Activated naive CD4-positive, alpha-beta T cell (primary cell): ENCODE measurements at places on chromosomes 6 and 20.

DNA sequence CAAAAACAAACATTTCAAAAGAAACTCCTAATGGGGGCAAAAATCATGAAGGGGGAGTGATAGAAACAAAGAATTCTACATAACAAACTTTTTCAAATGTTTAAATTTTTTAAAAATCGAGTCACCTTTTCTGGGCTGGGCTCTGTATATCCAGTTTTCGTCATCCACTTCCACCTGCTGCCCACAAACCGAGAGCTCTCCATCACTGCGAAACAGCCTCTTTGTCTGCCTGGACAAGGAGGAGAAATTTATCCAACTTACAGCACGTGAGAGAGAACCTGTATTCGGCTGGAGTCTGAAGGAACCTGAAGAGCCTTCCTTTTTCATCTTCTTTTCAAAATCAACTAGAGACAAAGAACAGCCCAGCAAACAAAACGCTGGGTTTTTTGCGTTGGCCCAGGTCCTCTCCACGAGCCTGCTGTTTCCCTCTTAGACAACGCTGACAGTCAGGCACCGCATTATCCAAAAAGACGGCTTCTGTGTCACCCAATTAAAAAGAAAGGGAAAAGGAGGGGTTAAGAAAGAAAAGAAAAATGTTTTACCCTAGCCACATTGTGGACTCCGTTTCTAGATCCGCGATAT is 72.4 kb upstream of the NHSL1 start:
- no peak for DNase-seq

- DNase-seq = no peak
Measured at GRCh38 chr6:16739329-16739801, 21.9 kb downstream of the ATXN1 start.

DNA sequence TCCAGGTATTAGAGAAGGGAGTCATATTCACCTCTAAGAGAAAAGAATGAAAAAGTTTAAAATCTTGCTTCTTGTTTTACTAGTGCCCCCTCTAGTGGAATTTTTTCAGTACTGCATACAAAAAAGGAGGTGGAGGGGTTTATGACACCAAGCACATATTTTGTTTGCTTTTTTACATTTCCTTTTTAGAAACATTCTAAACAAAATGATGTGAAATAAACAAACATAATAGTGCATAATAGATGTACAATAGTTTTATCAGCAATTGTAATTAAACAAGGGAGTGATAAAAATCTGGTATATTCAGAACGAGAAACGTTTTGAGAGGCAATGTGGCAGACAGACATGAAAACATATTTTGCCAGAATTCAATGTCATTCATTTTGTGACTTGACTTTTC is 111.0 kb upstream of the TFAP2D start:
- no peak for DNase-seq

DNA sequence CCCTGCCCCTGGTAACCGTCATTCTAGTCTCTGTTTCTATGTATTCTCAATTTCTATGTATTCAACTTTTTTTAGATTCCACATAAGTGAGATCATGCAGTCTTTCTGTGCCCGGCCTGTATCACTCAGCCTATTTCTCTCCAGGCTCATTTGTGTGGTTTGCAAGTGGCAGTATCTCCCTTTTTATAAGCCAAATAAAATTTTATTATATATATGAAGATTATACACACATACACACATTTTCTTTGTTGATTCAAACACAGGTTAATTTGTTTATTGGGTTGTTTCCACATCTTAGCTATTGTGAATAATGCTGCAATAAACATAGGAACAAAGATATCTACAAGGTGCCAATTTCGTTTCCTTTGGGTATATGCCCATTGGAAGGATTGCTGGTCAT is 571.7 kb downstream of the DHX35 start:
- no peak for DNase-seq

GRCh38 chr6:85464722-85465150 is 14.9 kb downstream of the NT5E start:
- no peak for DNase-seq

GRCh38 chr20:13870170-13870748 is 85.4 kb downstream of the NDUFAF5 start:
- no peak for DNase-seq

DNA sequence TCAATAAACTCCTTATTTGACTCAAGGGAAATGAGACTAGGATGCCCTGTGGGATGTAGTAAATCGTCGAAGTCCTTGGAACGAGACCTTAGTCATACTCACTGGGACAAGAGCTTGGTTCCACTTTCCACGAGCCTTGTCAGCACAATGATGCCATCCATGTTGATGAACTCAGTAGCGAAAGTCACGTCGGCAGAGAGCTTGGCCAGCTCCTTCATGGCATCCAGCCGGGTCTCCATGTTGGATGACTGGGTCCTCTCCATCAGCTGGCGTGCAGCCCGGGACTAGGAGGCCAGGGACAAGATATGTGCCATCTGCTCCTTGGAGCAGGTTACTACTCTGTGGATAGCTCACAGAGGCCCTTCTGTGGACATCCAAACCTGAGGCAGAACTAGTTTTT is 17.5 kb downstream of the ELMO2 start:
- DNase-seq = no peak

- peak; percentile 63 for DNase-seq
Measured at GRCh38 chr6:90274451-90275030, 22.1 kb downstream of the BACH2 start.

DNA sequence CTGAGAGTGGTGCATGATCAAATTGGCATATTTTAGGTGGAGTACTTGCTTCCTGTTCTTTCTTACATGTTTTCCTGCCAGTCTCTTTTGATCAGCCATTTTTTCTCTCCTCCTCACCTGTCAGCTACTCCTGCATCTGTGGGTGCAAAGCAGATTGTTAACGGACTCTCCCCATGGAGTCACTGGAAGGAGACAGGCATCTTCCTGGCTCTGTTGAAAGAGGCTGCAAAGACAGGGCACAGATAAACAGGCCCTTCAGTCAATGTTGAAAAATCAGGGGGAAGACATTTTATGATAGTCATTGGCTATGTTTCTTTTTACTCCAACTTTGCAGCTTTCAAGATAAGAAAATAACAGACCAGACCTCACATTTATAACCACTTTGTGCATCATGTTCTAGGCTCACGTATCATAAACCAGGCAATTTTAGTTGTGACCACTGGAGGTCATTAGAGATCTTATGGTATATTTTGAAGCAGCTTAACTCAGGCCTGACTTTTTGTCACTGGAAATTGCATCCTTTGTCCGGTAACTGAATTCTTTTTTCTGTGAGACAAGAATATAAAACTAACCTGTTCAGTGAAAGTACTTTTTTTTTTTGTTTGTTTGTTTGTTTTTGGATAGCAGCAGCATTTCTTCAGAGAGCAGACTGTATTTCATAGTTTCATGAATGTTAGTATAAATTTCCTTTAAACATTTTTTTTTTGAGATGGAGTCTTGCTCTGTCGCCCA is 20.1 kb downstream of the ECT2L start:
- no peak for DNase-seq
